ENCODE measurements at places on chromosomes 6 and 20. TPM values are rescaled to one million over a fixed set of nuclear protein-coding genes. Genes with fewer than 3 reads are reported as not detected.

- peak overlapping the region; percentile 87 for H3K4me3 ChIP-seq
- peaks cover 26% of the 10 kb centered on the region for H3K4me1 ChIP-seq
- DNase-seq: no peak
- no peaks in the 10 kb centered on the region for H3K27me3 ChIP-seq
- H3K27ac ChIP-seq: peak overlapping the region; percentile 80
- peaks cover 2% of the 10 kb centered on the region for H3K36me3 ChIP-seq
Observed at GRCh38 chr20:3072530-3073250, 1.3 kb downstream of the OXT start.

DNA sequence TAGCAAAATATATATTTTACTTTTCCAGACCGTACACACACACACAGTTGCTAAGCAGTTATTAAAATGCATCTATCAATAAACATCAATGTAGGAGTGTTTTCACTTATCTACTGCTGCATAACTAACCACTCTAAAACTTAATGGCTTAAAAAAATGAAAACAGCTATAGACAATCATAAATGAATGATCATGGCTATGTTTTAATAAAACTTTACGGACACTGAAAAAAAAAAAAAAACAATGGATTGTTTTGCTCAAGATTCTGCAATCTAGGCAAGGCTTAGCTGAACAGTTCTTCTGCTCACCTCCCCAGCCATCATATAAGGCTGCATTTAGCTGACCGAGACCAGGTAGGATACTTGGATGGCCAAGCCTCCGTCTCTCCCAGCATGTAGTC is 125.4 kb upstream of the CCDC28A start:
- no peak for DNase-seq
- peaks cover 5% of the 10 kb centered on the region for H3K27me3 ChIP-seq
- no peaks in the 10 kb centered on the region for H3K36me3 ChIP-seq
- no peak overlapping the region for H3K4me3 ChIP-seq
- H3K4me1 ChIP-seq: no peaks in the 10 kb centered on the region

GRCh38 chr6:113980937-113981554 is 10.1 kb upstream of the HDAC2 start:
- H3K4me1 ChIP-seq: no peaks in the 10 kb centered on the region
- H3K4me3 ChIP-seq: no peak overlapping the region

DNA sequence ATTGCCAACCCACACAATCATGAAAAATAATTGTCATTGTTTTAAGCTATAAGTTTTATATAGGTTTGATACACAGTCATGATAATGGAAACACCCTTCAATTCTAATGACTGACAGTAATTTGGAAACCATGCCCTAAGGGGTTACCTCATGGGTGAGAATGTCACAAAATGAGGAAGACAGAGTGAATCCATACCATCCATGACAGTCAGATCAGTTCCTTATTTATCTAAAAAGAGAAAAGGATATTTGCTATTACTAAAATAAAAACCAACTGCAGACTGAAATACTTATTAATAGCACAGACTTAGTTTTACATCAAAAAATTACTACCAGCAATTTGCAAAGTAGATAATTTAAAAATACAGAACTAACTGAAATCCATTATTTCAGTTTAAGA is 437.8 kb downstream of the UTRN start:
- peaks cover 21% of the 10 kb centered on the region for H3K4me1 ChIP-seq
- H3K27ac ChIP-seq: peak overlapping the region; percentile 75
- H3K36me3 ChIP-seq: peaks cover 11% of the 10 kb centered on the region
- no peak for DNase-seq
- no peak overlapping the region for H3K4me3 ChIP-seq

The XKR7 gene
- total RNA-seq: not detected

DNA sequence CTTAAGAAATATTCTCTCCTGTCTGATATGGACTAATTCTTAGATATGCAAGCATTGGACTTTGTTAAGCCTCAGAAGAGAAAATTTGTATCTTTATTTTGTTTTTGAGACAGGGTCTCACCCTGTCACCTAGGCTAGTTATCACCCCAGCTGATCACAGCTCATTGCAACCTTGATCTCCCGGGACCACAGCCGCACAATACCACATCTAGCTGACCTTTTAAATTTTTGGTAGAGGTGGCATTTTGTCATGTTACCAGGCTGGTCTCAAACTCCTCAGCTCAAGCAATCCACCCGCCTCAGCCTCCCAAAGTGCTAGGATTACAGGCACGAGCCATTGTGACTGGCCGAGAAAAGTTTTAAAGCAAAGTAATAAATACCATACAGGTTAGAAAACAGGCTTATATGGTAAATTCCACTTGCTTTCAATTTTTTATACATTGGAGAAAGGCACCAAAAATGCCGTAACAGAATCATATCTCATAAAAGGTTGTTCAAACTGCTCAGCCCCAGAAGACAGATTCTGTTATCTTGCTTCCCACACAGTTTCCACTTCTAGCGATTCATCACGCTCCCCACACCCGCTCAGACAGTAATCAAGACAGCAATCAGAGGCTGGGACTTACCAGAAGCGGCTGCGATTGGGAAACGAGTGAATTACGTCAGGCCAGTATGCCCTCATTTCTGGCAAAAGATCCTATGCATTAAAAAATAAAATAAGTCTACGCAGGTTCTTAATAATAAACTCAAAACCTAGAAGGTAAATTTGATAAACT is 13.8 kb downstream of the RNASET2 start:
- H3K4me3 ChIP-seq: peak overlapping the region; percentile 61
- peaks cover 27% of the 10 kb centered on the region for H3K4me1 ChIP-seq
- peaks cover 6% of the 10 kb centered on the region for H3K36me3 ChIP-seq

All from T-helper 17 cell (primary cell).